ENCODE measurements at places on chromosomes 7 and 10. TPM values are rescaled to one million over a fixed set of nuclear protein-coding genes. Genes with fewer than 3 reads are reported as not detected.

- DNase-seq: peak; percentile 79
These were observed 1.1 kb downstream of the P4HA1 start for GRCh38 chr10:73095481-73096021.

- no peak for DNase-seq
These were observed 27.9 kb downstream of the C7orf25 start for GRCh38 chr7:42883950-42884349.

DNA sequence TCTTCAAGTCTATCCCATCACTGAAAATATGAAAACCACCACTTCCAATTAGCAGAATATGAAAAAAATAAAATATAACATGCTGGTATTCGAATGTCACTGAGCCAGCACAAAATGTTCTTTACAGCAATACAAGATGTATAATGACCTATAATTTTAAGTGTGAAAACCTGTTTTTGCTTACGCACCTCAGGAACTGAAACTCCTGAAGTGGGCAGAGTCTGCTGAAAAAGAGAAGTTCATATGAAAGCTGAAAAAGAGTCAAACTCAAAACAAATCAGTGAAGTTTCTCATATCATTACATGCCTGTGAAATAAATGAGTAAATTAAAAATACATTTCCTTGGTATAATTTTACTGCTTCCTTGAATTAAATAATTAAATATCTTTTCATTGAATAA lies 272.5 kb downstream of the DGKB start:
- DNase-seq: no peak

GRCh38 chr7:71616217-71616616 lies 484.3 kb downstream of the GALNT17 start:
- DNase-seq: no peak

- DNase-seq: peak; percentile 13
These were observed 6.8 kb upstream of the LAT2 start for GRCh38 chr7:74202841-74203556.

DNA sequence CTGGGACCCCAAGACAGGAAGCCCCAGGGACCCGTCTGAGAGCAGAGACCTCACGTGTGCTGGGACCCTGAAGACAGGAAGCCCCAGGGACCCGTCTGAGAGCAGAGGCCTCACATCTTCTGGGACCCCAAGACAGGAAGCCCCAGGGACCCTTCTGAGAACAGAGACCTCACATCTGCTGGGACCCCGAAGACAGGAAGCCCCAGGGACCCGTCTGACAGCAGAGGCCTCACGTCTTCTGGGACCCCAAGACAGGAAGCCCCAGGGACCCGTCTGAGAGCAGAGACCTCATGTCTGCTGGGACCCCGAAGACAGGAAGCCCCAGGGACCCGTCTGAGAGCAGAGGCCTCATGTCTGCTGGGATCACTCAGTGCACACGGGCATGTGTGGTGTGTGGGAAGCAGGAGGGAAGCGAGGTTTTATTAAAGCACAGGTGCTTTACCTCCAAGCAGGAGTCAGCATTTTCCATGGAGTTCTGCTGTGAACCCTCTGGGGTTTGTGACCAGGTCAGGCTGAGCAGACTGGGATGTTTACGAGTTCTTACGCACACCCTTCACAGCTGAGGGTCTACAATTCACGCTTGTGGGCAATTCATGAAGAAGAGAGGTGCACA lies 590.6 kb downstream of the DNAJB6 start:
- no peak for DNase-seq

GRCh38 chr7:35379481-35379880 lies 125.6 kb upstream of the TBX20 start:
- DNase-seq: no peak

DNA sequence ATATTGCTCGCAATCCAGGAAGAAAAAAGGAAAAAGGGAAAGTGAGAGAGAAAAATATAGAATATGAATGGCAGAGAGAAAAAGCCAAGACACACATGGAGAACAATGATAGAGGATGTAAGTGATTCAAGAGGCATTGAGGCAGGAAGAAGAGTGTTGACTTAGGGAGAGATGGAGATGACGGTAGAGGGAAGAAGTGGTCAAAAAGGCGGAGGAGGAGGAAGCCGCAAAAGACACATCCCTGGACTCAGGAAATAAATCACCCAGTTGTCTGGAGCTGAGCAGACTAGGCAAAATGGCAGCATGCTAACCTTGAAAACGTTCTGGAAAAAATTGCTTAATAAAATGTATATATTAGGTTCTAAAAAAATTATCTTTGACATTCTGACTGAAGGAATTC lies 17.7 kb upstream of the GPR37 start:
- no peak for DNase-seq

DNA sequence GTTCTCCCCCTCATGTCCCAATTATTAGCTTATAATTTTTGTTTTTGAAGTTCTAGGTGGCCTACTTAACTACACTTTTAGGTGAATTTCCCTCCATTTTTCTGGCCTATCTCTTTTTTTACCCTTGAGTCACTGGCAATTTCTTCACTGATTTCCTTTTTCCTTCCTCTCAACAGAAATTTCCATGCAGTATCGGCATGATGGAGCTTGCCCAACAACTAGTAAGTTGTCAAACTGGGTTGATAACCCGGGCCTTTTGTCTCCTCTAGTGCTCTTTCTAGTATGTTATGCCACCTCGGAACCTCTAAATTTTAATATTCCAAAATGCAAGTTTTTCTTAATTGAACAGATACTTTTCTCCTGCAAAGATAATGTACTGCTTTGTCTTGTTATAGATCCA lies 147.1 kb downstream of the MLLT10 start:
- DNase-seq: no peak

The OPALIN gene
- polyA plus RNA-seq: not detected

The HOXA13 gene
- polyA plus RNA-seq: 0.03 TPM

The CCDC136 gene
- 22.9 TPM for polyA plus RNA-seq

The CFAP46 gene
- 0.24 TPM for polyA plus RNA-seq

The CUBN gene
- polyA plus RNA-seq: 3.7 TPM
